Stimulated activated CD8-positive, alpha-beta memory T cell treated with anti-CD3 and anti-CD28 coated beads, Interleukin-15, amount 100 ng/mL, for 48 hours (primary cell): ENCODE measurements at places on chromosomes 16 and 17.

GRCh38 chr17:44043272-44043696 lies 23.2 kb downstream of the LSM12 start:
- no peak for DNase-seq

DNA sequence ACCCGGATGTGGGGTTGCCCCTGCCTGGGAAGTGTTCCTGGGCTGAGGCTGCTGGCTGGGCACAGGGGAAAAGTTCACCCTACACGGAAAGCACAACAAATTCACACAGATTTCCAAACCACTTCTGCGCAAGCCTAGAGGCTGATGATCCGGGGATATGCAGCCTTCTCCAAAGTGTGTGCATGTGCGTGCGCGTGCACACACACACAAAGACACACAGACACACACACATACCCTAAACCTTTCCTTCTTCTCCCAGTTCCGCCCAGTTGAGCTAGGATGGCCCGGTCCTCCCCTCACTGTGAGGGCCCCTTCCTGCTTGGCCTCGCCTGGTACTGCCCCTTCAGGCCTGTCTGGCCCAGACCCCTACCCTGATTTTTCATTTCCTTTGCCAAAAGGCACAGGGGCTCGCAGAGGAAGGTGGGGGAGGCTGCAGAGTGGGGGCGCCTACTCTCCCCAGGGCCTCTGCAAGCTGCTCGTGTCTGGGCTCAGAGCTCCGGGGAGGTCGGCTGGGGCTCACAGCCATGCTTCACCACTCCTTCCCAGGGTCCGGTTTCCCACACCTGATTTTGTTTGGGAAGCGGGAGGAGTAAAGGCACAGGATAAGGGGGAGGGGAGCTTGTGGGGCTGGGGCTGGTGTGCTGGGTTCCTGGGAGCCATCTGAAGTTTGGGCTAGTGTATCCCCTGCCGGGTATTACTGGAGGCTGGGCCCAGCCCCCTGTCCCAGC lies 144.7 kb downstream of the ENGASE start:
- DNase-seq: no peak

- no peak for DNase-seq
Observed at GRCh38 chr16:71479420-71479819, 9.7 kb downstream of the ZNF19 start.

- no peak for DNase-seq
Observed at GRCh38 chr17:9529033-9529700, 46.5 kb downstream of the STX8 start.

GRCh38 chr16:78915811-78916345 lies 684.7 kb downstream of the MAF start:
- DNase-seq: no peak

GRCh38 chr16:24689128-24689527 lies 40.3 kb upstream of the TNRC6A start:
- no peak for DNase-seq

GRCh38 chr16:27579087-27579980 lies 29.4 kb downstream of the KATNIP start:
- DNase-seq: no peak

- DNase-seq: no peak
Observed at GRCh38 chr17:2929881-2930533, 133.4 kb downstream of the OR1D5 start.

DNA sequence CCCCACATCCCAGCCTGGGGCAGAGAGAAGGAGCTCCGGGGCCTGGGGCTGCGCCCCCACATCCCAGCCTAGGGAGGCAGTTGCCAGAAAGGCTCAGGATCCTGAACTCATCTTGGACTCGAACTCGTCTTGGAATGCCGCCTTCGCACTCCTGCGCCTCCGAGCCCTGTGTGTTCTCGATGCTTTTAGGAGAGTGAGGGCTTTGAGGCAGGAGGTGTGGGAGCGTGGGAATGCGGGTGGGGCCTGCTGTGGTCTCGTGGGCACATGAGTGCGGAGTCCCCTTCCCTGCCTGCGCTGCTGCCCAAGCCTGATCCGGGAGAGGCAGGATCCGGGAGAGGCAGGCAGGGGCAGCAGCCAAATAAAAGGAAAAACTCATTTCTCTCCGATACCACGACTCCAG lies 1.2 kb downstream of the BHLHA9 start:
- DNase-seq: no peak

- DNase-seq: peak; percentile 53
Observed at GRCh38 chr17:21218101-21218500, 4.1 kb upstream of the TMEM11 start.

DNA sequence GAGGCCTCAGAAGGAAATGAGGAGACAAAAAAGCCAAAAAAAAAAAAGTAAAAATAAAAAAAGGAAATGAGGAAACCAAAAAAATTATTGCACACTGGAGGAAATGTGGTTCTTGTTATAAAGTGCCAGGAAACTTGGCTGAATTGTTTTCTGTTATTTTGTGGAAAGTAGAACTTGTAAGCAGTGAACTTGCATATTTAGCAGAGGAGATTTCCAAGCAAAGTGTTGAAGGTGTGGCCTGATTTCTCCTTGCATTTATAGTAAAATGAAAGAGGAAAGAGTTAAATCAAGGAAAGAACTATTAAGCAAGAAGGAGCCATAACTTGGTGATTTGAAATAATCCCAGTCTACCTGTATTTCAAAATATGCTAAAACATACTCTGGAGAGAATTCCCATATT lies 34.1 kb upstream of the CPPED1 start:
- no peak for DNase-seq

DNA sequence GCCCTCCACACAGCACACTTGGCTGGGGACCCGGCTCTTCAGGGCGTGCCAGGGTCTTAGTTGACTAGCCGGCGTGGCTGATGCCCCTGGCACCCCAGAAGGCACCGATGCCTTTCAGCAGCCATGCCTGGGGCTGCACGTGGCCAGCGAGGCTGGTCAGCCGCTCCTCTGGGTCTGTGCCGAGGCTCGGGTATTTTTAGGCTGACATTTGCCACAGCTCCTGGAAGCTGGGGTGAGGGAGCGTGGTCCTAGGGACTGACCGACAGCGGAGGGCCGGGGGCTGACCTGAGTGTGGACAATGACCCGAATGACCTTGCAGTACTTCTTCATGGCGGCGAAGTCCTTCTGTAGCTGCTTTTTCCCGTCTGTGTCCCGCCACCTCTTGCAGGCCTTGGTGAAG lies 3.9 kb downstream of the RPL3L start:
- no peak for DNase-seq
